Uterus (tissue), 4 donors: ENCODE measurements at places on chromosomes 5 and 9. TPM values are rescaled to one million over a fixed set of nuclear protein-coding genes. Genes with fewer than 3 reads are reported as not detected.

- no peak for DNase-seq
Observed at GRCh38 chr5:171647043-171647903, 138.3 kb upstream of the SMIM23 start.

Gene HTR4
- 0.40 TPM for total RNA-seq

Gene PCDH1
- total RNA-seq = 31.8 TPM

Gene TAF1L
- not detected for total RNA-seq

DNA sequence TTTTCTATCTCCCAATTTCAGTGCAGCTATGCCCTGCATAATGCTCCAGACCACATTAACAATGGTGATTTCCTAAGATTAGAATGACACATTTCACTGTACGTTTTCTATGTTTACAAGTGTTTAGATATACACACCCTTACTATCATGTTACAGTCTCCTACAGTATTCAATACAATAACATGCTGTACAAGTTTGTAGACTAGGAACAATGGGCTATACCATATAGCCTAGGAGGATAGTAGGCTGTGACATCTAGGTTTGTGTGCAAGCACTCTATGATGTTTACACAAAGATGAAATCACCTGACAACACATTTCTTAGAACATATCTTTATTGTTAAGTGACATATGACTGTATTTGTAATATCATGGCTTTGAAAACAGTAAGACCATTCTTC is 1435.6 kb upstream of the NUDT12 start:
- DNase-seq = no peak

DNA sequence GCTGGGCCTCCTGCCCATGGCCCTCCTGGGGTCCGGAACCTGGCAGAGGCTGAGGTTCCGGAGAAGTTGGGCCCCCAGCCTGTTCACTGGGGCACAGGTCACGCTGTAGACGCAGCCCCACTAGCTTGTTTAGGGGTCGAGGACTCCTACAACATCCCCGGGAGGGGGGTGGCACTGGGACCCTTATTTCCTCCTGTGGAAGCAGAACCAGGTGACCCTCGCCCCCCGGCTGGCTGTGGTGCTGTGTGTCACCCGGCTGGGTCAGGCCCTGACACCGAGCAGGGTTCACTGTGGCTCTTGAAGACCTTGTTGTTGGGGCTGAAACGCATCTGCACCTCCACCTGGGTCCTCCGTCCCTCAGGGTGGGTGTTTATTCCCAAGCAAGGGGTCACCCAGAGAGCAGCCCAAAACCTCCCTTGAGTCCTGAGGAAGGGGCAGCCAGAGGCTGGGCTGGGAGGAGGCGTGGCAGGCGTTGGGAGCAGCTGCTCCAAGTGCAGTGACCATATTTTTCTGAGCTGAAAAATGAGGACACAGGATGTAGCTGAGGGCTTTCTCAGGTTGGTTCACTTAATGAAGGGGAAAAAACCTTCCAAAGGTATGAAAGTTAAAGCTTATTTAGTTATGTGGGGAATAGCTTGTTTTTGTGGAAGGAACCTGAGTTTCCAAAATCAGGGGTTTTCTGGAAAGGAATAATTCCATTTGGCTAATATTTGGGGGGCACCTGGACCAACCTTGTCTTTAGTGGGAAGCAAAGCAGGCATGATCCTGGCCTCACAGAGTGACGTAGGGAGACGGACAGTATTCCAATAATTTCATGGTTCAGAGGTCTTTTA is 164.7 kb upstream of the IER5L start:
- DNase-seq = no peak

GRCh38 chr5:6252581-6252980 is 125.8 kb downstream of the MED10 start:
- no peak for DNase-seq
